Karpas-422 (cell line): ENCODE measurements at places on chromosomes 16 and 17. TPM values are rescaled to one million over a fixed set of nuclear protein-coding genes. Genes with fewer than 3 reads are reported as not detected.

Gene CHRNE
- total RNA-seq: 0.11 and 0.22 TPM in 2 replicates

Gene PLK1
- total RNA-seq: 36.8 and 41.7 TPM in 2 replicates

Gene ANKS4B
- total RNA-seq: not detected in 2 replicates

Gene C16orf89
- not detected in 2 replicates for total RNA-seq

- peak; percentile 60 for DNase-seq
These were observed 7.0 kb upstream of the ZKSCAN2 start for GRCh38 chr16:25264597-25264996.

- DNase-seq: no peak
These were observed 208.7 kb downstream of the PRKCA start for GRCh38 chr17:66511135-66511534.

DNA sequence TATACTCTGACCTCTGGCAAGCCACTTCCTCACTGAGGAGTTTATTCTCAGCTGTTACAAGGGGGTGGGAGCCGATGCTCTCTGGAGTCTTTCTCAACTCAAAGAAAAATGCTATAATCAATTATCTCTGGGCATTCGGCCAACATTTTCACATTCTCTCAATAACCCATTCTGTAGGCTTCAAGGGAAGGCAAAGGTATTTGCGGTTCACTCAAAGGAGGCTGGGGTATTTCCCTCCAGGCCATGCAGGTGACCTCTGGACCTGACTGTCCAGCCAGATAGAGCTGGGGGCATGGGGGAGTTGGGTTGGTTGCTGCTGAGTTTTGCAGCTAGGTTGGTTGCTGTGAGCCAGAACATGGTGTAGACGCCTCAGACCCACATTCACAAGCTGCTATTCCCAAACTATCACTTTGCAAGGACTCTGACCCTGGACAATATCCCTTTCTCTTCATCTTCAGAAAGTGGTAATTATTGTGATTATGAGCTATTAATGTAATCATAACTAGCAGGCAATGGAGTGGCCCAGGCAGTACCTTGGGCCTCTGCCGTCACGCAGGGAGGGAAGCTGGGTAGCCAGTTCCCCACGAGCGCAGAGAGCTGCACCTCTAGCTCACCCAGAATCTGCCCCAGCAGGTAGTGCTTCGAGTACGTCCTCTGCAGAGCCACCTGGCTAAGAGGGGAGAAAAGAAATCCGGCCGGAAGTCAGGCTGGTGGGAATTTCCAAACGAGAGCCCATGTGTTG, 42.1 kb downstream of the AIPL1 start:
- no peak for DNase-seq

DNA sequence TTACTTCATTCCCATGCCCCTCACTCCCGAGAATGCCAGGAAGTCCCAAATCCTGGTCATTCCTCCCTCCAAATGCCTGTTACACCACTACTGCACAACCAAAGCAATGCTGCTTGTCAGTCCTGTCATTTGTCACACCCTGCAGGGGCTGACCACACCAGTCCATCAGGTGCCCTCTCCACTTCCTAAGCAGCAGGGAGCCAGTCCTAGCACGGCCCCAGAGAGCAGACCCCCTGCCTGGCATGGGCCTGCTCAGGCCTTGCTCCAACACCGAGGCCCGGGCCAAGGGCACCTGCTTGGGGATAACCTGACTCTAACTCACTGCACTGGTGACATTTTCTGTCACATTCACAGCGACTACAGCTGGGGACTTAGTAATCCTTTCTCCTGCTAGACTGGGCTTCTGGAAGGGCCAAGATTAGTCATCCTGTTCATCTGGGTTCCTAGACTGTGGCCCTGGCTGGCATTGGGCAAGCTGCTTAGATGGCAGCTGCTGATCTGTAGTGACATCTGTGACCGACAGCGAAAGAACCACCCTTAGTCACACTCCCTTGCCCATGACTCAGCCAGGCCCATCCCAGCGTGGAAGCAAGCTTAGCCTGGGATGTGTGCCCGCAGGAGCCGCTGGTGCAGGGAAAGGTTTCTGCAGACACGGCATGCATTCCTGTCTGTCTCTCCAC, 5.4 kb downstream of the ALYREF start:
- DNase-seq: no peak

DNA sequence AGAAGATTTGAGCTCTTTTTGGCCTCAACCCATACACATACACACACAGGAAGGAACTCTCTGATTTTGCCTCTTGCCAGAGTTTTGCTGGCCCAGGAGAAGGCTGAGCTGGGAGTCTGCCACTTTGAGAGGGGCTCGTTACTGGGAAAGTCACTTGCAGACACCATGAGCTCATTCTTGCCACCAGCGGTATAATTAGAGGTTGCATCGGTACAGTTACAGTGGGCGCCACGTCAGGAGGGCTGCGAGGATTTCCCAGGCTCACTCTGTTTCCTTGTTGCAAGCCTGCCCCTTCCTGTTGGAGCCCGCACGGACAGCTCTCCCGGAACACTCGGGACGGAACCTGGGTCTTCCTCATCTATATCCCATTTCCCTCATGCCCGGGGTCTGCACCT, 3.1 kb upstream of the SDK2 start:
- DNase-seq: no peak

GRCh38 chr17:11490171-11490755, 108.0 kb upstream of the DNAH9 start:
- DNase-seq: no peak

DNA sequence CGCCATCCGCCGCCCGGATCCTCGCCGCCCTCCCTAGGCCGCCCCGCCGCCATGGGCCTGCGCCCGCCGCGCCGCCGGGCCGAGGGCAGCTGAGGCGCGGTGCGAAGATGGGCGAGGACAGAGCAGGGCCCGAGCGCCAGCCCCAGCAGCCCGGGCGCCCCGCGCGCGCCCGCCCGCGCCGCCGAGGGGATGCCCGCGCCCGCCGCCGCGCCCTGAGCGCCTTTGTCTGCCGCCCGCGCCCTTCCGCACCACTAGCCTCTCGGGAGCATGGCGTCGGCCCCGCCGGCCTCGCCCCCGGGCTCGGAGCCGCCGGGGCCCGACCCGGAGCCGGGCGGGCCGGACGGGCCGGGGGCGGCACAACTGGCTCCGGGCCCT, 278 bp downstream of the RAB11FIP3 start:
- no peak for DNase-seq

DNA sequence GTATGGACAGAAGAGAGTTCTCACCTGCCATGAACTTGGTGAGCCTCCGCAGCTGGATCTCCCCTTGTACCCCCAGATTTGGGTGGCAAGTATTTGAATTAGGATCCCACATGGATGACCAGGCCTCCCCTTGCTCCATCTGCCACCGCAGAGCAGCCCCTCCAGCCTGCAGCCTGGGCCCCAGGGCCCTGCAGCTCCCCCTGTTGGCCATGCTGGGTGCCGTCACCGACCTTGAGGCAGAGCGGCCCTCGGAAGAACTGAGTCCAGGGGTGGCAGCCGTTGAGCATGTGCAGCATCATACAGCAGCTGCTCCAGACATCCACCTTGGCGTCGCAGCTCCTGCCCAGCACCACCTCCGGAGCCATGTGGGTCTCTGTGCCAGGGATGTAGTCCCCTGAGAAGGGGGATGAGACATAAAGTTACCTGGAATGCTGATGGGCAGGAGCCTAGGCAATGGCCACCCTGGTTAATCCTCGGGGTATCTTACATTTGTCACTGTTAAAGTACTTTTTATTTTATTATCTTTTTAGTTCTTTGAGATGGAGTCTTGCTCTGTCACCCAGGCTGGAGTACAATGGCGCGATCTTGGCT, 9.0 kb upstream of the SPATA32 start:
- peak; percentile 77 for DNase-seq
